ENCODE measurements at places on chromosomes 11 and 22.

DNA sequence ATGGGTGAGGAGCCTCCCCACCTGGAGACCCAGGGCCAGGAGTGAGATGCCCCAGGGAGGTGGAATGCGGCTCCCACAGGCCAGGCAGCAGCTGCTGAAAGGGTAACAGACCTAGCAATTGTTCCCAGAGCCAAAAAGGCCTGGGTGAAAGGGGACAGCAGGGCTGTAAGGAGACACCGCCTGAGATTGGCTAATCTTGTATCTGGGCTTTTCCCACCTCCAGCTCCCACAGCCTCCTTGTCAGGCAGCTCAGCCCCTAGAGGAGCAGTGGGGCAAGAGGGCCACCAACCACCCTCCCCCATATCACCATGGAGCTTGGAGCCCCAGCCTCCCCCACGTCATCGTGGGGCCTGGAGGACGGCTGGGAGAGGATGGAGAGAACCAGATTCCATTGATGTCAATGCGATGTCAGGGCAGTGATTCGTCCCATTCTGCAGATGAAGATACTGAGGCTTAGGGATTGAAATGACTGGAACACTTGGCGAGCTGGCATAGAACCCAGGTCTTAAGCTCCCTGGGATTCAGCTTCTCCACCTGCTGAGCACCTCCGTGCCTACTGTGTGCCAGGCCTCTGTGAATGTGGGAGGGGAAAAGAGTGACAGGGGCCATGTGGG, 2.9 kb upstream of the MGAT3 start:
- DNase-seq = no peak

DNA sequence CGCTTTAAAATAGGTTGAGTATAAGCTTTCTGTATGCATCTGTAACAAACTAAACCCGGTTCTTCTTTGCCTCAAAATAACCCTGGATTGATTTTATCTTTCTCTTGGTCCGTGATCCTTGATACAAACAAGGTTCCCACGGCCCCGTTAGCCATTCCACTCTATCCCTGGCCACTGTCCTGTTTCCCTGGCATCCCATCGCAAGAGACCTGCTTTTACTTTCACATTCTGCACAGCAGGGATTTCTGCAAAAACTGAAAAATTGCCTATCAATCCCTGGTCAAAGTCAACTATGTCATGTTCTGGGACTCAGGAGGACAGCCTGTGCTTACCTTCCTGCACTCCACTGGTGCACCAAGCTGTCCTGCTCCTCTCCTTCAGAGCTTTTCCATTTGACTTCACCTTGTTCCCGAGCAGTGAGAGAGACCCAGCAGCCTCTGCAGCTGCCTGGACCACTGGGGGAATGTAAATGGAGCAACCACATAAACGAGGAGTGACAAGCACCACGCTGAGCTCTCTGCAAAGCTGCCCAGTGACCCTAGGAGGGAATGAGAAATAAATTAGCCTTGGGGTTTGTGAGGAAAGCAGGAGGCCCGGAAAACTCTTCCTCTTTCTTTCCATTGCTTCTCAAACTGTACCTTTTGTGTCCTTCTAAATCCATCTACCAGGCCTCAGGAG, 175.9 kb downstream of the NTM start:
- DNase-seq = no peak

DNA sequence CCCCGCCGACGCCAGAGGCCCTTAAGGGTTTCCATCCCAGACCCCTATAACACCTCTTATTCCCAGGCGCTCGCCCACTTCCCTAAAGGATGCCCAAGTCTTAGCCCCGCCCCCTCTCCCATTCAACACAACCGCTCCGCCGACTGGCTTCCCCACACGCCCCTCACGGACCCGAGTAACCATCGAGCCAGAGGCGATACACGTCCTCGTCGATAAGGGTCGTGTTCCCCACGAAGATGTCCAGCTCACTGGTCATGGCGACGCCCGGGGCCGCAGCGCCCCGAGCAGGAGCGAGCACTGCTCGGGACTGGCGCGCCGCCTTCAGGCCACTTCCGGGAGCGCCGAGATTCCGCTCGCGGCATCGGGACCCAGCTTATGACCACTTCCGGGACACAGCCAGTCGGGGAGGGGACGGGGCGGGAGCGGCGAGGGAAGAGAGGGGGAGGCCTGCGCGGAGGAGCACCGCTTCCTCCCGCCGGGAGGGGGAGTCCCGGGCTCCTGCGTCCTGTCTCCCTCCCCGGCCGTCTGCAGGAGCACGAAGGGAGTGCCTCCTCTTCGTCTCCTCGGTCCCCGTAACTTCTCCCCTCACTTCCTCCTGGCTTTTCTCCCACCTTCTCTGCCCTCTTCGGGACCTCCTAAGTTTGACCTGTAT, at the start of gene FIBP:
FIBP (minus strand) TSS at position 309 of the 652 bp plus-strand sequence; CDS start at position 256, 53 bp downstream.
- DNase-seq = peak; percentile 96

- DNase-seq = no peak
Observed at GRCh38 chr11:61303725-61304124, 8.6 kb upstream of the VWCE start.

- DNase-seq = no peak
Observed at GRCh38 chr11:85961930-85962363, 106.8 kb downstream of the CCDC83 start.

DNA sequence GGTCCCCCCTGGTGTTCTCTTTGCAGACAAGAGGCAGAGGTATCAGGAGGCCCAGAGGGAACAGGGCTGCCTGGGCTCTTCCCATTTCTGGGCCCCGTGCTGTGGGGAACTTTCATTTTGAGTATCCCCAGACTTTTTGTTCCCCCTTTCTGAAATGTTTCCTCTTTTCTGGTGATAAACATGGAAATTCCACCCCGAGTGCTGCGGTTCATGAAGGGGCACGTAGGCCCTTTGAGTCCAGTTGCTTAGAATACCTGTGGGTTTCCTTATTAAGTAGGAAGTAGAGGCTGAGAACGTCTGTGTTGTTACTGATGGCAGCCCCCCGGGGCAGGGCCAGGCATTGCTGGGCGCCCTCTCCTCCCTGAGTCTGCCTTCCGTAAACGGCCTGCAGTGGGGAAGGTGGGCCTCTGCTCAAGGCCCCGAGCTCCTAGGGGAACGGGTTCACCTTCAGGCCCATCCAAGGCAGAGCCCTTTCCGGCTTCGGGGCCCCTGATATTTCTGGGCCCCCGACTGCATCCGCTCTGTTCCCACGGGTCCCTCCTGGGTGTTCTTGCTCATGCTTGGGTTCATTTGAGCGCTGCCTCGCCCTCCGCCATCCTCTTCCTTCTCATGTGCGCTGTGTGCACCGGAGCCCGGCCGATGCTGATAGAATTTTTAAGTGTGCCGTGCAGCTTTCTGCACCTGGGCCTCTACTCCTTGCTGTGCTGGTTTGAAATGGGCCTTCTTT, 12.0 kb downstream of the TBC1D22A start:
- peak; percentile 46 for DNase-seq

DNA sequence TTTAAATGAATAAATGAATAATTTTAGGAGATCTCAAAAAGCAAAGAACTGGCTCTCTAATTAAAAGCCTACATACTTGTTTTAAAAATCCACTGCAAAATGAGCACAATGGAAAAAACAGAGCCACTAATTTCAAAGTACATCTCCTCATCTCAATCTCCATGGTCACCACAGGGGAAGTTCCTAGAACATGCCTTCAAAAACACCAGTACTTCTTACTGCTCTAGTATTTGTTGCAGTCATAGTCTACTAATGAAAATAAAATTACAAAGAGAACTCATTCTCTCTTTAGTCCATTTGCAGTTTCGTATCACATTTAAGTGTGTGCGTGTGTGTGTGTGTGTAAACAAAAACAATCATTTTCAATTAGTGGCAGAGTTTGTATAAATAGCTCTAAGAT, 54.0 kb downstream of the PIK3C2A start:
- no peak for DNase-seq

DNA sequence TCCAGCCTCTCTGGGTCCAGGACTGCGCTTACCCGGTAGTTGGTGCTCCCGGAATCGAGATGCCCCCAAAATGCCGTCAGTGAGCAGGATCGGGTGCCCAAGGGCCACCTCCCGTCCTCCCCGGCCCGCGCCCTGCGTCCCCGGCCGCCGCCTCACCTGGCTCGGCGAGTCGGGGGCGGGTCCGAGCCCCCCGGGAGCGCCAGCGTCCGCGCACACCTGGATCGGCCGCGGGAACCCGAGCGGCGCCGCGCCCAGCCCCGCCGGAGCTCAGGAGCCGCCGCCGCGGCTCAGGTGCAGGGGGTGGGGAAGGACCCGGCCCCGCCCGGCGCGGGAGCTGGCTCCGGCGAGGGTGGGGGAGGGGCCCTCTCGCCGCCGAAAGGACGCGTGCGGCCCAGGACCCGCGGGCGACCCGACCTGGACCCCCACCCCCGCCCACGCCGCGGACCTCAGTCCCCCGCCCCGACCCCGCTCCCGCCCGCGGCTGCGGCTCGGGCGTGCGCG, at the start of gene SHANK2:
SHANK2 (minus strand) TSS at position 309 of the 501 bp plus-strand sequence. CDS start 105,251 bp downstream, outside the sequence.
- no peak for DNase-seq

DNA sequence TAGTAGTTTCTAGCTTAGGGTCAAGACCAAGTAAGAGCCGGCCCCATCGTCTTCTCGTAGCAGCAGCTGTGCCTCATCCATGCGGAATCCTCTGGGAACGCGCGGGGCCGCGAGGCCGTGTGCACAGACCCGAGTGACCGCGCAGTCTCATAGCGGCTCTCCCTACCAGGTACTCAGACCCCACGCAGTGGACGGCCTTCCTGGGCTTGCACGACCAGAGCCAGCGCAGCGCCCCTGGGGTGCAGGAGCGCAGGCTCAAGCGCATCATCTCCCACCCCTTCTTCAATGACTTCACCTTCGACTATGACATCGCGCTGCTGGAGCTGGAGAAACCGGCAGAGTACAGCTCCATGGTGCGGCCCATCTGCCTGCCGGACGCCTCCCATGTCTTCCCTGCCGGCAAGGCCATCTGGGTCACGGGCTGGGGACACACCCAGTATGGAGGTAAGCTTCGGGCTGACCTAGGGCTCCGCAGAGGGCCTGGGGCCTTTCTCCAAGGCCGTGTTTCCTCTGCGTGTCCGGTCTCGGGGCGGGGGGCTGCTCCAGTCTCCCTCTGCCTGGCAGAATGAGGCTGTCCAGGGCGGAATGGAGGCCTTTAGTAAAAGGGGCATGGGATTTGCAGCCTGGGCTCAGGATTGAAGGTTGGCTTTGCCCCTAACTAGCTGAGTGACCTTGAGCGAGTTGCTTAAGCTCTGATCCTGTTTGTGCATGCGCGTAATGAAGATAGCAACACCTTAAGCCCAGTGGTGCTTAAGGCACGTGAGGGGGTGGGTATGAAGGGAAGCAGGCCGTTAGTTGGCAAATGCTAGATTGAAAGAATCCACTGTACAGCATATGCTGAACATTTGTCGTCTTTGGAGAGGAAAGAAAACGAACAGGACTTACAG, 48.9 kb downstream of the ST14 start:
- DNase-seq = no peak

- no peak for DNase-seq
Observed at GRCh38 chr11:102119997-102120396, 9.8 kb downstream of the YAP1 start.

GRCh38 chr11:117930668-117931330, 1.6 kb upstream of the TMPRSS13 start:
- peak; percentile 22 for DNase-seq

DNA sequence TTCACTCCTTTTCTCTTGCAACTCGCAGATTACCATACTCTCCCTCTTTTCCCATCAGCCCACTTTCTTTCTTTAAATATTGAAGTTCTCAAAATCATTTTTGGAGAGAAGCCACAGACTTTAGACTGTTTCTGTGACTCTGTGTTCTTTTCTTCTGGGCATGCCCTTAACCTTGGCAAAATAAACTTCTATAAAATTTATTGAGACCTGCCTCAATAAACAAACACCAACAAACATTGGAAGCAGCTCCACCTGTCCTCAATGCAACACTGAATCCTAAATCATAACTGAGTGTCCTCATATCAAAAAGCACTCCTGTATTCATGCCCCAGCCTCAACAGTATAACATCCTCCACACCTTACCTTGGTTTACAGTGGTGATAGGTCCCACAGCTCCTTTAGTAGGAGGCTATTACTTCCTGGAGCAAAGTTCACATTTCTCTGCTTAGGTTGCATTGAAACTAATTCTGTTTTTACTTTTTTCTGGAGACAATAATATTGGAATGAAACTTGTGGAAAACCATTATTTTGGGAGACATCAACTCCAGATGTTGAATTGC, 320.0 kb upstream of the LRRC4C start:
- no peak for DNase-seq

DNA sequence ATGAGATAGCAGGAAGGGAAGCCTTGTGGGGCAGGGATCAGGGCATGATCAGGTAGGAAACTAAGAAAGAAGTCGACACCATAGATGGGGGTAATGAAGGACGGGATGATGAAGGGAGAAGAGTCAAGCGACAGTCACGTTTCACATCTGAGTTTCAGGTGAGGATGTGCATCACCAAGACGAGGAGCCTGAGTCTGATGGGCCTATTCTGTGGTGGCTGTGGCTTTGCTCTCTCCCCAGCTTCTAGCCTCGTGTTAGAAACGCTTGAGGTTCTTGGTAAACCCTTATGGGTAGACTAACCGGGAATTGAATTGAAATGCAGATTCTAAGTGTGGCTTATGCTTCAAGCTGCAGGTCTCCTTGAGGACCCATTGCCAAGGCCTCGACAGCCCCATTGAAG, 45.6 kb upstream of the LMO1 start:
- DNase-seq = no peak

DNA sequence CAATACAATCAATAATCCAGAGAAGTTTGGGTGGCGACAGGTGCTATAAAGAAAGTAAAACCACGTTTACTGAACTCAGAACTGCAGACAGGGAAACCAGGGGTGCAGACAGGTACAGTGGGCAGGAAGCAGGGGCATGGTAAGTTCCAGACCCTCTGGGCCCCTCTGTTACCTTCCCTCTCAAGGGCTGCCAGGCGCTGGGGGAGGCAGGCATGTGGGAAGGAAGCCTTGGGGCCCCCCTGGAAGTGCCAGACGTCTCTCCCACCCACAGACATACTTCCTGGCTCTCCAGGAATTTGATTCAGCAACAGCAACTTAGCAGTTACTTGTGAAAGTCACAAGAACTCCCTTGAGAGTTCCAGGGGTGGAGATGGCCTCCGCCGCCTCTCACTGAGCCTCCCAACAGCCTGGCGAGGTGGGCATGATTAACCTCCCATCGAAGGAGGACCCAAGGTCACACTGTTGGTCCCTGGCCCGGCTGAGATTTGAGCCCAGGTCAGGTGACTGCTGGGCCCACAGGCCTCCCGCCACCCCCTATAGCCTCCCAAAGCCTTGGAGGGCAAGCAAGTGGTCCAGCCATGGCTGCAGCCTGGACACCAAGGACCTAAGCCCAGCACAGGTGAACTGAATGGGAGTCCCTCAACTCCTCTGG, 14.1 kb upstream of the TSKU start:
- DNase-seq = no peak

GRCh38 chr11:38446336-38446735, 1848.3 kb upstream of the RAG2 start:
- no peak for DNase-seq

DNA sequence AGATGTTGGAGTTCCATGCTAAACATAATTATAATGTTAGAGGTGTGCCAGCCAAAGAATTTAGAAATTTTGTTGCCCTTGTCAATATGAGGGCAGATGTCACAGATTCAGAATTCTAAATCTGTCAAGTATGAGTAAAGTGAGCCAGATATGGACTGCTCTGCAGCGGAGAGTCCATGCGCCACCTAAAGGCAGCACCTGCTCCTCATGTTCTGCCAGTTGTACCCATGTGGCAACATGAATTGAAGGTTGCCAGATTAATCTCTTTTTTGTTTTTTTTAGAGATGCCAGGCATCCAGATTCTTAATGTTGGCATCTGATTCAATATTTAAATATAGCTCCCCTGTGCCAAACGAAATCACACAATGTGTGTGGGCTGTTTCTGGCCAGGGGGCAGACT, 678.6 kb upstream of the ANO5 start:
- DNase-seq = no peak

GRCh38 chr11:69972351-69972802, 105.7 kb upstream of the ANO1 start:
- peak; percentile 48 for DNase-seq

GRCh38 chr11:33915526-33915925, 23.6 kb upstream of the LMO2 start:
- no peak for DNase-seq

Measured in CD4-positive, alpha-beta T cell treated with Interleukin-6 for 4 hours (primary cell).